Activated B cell treated with CpG ODN at 0.5 μM for 24 hours (primary cell): ENCODE measurements at places on chromosomes 3 and 15.
A peak's percentile ranks its signal among the peaks of the same experiment; 100 is the strongest.

DNA sequence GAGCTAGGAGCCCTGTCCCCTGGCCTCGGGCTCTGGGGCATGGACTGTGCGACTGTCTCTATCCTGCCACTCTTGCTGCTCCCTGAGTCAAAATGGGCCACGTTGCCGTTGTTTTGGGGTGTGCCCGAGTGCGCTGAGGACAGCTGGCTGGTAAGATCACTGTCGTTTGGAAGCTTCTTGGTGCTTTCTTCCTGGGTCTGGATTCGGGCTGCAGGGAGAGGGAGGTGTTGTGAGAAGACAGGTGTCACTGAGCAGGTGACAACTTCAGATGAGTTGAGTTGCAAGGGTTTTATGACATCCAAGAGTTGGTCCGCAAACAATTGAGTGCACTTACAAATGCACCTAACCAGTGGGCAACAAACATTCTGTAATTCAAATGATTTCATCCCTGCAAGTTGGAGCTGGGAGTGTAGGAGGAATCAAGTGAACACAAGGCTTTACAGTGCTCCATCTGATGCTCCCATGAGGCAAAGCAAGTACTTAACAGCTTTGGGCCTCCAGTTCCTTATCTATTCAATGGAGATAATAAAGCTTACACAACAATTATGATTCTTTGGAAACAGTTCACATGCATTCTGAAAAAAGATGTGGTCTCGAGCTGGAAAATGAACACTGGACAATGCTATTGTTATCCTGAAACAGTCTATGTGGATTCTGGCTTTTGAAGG, 11.0 kb upstream of the STARD5 start:
- H3K27ac ChIP-seq, result no peak overlapping the region
- peaks cover 22% of the 10 kb centered on the region for H3K4me1 ChIP-seq
- H3K4me3 ChIP-seq, result no peak overlapping the region

- H3K4me3 ChIP-seq, result no peak overlapping the region
- no peaks in the 10 kb centered on the region for H3K4me1 ChIP-seq
- DNase-seq, result no peak
- H3K36me3 ChIP-seq, result no peaks in the 10 kb centered on the region
- H3K27me3 ChIP-seq, result no peaks in the 10 kb centered on the region
Observed at GRCh38 chr3:140375002-140375401, 302.9 kb upstream of the TRIM42 start.

- H3K4me3 ChIP-seq, result no peak overlapping the region
- peak overlapping the region; percentile 74 for H3K27ac ChIP-seq
- H3K27me3 ChIP-seq, result no peaks in the 10 kb centered on the region
- H3K4me1 ChIP-seq, result peaks cover 25% of the 10 kb centered on the region
- DNase-seq, result no peak
Observed at GRCh38 chr3:45677033-45677446, 12.2 kb upstream of the SACM1L start.

- peaks cover 64% of the 10 kb centered on the region for H3K4me1 ChIP-seq
- H3K27me3 ChIP-seq, result no peaks in the 10 kb centered on the region
- H3K36me3 ChIP-seq, result no peaks in the 10 kb centered on the region
- no peak overlapping the region for H3K4me3 ChIP-seq
Observed at GRCh38 chr3:23376516-23377248, 173.6 kb downstream of the UBE2E2 start.

- no peak overlapping the region for H3K27ac ChIP-seq
- H3K4me3 ChIP-seq, result no peak overlapping the region
Observed at GRCh38 chr15:69466733-69467132, 14.1 kb downstream of the RPLP1 start.

GRCh38 chr3:179414804-179415203, 36.5 kb downstream of the GNB4 start:
- H3K4me1 ChIP-seq, result no peaks in the 10 kb centered on the region
- H3K27ac ChIP-seq, result no peak overlapping the region
- no peaks in the 10 kb centered on the region for H3K27me3 ChIP-seq
- DNase-seq, result no peak
- H3K36me3 ChIP-seq, result peaks cover 49% of the 10 kb centered on the region

- H3K27me3 ChIP-seq, result peaks cover 16% of the 10 kb centered on the region
- no peaks in the 10 kb centered on the region for H3K4me1 ChIP-seq
- no peak overlapping the region for H3K4me3 ChIP-seq
- H3K27ac ChIP-seq, result no peak overlapping the region
- no peaks in the 10 kb centered on the region for H3K36me3 ChIP-seq
- DNase-seq, result no peak
Observed at GRCh38 chr3:156507285-156507684, 47.6 kb downstream of the SSR3 start.

DNA sequence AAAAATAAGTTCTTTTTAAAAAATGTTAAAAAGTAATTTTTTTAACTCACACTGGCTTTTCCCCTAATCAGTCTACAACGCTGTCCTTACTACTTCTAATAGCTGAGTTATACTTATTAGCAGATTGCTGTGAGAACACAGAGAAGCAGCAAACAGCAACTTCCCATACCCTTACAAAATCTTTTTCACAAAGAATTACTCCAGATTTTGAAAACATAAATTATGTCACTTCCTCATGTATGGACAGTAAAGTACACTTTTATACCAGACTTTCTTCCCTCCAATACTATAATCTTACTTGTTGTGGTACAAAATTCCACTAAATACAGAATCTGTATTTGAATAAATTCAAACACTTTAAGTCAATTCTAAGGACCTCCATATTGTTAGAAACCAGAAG, 2.1 kb downstream of the PHC3 start:
- peaks cover 45% of the 10 kb centered on the region for H3K36me3 ChIP-seq
- H3K4me3 ChIP-seq, result peak overlapping the region; percentile 96
- H3K27me3 ChIP-seq, result no peaks in the 10 kb centered on the region

GRCh38 chr15:41866263-41866703, 27.6 kb downstream of the SPTBN5 start:
- no peaks in the 10 kb centered on the region for H3K36me3 ChIP-seq
- DNase-seq, result no peak
- peaks cover 3% of the 10 kb centered on the region for H3K27me3 ChIP-seq
- H3K27ac ChIP-seq, result no peak overlapping the region
- no peak overlapping the region for H3K4me3 ChIP-seq

DNA sequence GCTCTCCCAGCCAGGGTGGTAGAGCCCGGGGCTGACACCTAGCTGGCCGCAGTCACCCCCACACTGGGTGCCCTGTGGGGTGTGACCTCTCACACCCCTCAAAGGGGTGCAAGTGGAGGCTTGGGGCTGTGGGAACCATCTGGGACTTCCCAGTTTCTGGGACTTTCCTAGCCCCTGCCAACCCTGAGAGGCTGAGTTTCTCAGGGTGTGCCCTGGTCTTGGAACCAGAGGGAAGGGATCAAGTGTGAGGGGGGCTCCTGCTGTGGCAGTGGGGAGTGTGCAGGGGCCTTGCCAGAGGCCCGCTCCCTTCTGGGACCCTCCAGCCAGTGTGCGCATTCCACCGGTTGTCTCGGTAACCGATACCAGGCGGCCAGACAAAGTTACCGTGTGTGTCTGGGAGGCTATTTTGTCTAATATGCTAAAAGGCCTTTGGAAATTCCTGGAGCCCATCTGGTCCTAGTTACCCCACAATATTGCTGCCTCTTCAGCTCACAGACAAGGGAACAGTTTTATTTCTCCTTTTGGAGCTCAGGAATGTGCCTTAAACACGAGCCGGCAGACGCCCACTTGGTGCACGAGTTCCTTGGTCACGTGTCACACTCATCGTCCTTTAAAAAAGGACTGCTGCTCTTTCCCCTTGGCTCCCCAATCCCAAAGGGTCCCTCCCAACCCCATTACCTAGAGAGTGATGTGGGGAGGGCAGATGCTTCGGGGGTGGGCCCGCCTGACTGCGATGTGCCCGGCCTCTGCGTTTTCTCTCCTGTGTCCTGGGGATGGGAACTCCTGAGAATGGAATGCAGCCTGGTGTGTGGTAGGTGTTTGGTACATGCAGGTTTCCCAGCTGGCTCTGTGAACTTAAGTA, 33.2 kb downstream of the HDAC11 start:
- no peaks in the 10 kb centered on the region for H3K4me1 ChIP-seq
- no peak overlapping the region for H3K4me3 ChIP-seq
- H3K27ac ChIP-seq, result no peak overlapping the region
- no peak for DNase-seq
- H3K36me3 ChIP-seq, result no peaks in the 10 kb centered on the region

DNA sequence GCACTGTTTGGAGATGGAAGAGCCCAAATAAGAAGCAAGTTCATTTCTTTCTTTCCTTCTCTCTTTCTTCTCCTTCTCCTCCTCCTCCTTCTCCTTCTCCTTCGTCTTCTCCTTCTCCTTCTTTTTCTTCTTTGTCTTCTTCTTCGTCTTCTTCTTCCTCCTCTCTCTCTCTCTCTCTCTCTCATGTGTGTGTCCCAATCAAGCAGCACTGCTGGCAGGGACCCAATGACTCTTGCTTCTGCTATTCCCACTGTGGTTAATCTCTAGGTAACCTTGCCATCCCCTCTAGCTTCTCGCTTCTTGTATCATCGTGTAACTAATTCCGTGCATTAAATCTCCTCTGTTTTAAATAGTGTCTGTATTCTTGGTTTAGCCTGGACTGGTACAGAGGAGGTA, 26.1 kb upstream of the ZNF280D start:
- H3K4me3 ChIP-seq, result no peak overlapping the region
- DNase-seq, result no peak
- H3K4me1 ChIP-seq, result peaks cover 5% of the 10 kb centered on the region
- H3K27me3 ChIP-seq, result no peaks in the 10 kb centered on the region
- H3K36me3 ChIP-seq, result no peaks in the 10 kb centered on the region

- peaks cover 12% of the 10 kb centered on the region for H3K27me3 ChIP-seq
- H3K4me1 ChIP-seq, result peaks cover 19% of the 10 kb centered on the region
- DNase-seq, result no peak
- no peaks in the 10 kb centered on the region for H3K36me3 ChIP-seq
Observed at GRCh38 chr3:9253327-9253726, 3.9 kb upstream of the SRGAP3 start.

- H3K36me3 ChIP-seq, result no peaks in the 10 kb centered on the region
- no peak overlapping the region for H3K4me3 ChIP-seq
- H3K4me1 ChIP-seq, result no peaks in the 10 kb centered on the region
Observed at GRCh38 chr3:163622384-163622783, 1455.9 kb downstream of the SI start.

DNA sequence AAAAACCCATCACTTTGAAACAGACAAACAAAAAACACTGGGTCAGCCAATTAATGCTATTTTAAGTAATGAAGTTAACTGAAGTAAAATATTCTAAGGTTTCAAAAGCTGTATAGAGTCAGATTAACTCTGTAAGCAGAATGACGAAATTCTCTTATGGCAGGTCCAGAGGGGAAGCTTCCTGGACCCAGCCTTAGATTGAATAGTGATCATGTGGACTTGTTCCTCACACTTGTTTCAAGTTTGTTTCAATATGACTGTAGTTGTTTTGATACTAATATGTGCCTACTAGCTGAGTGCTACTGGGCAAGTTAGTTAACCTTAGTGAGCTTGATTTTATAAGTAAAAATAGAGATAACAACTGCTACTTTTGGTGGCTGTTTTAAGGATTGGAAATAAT, 32.6 kb downstream of the PLS1 start:
- H3K4me3 ChIP-seq, result no peak overlapping the region
- H3K27me3 ChIP-seq, result peaks cover 2% of the 10 kb centered on the region
- no peaks in the 10 kb centered on the region for H3K4me1 ChIP-seq
- DNase-seq, result no peak

GRCh38 chr15:28887339-28888174, 1.8 kb downstream of the APBA2 start:
- H3K4me3 ChIP-seq, result no peak overlapping the region
- no peak overlapping the region for H3K27ac ChIP-seq
- H3K4me1 ChIP-seq, result no peaks in the 10 kb centered on the region

- peaks cover 50% of the 10 kb centered on the region for H3K4me1 ChIP-seq
- DNase-seq, result no peak
- peak overlapping the region; percentile 19 for H3K27ac ChIP-seq
- peak overlapping the region; percentile 22 for H3K4me3 ChIP-seq
Observed at GRCh38 chr15:78061963-78062427, 15.5 kb downstream of the TBC1D2B start.

DNA sequence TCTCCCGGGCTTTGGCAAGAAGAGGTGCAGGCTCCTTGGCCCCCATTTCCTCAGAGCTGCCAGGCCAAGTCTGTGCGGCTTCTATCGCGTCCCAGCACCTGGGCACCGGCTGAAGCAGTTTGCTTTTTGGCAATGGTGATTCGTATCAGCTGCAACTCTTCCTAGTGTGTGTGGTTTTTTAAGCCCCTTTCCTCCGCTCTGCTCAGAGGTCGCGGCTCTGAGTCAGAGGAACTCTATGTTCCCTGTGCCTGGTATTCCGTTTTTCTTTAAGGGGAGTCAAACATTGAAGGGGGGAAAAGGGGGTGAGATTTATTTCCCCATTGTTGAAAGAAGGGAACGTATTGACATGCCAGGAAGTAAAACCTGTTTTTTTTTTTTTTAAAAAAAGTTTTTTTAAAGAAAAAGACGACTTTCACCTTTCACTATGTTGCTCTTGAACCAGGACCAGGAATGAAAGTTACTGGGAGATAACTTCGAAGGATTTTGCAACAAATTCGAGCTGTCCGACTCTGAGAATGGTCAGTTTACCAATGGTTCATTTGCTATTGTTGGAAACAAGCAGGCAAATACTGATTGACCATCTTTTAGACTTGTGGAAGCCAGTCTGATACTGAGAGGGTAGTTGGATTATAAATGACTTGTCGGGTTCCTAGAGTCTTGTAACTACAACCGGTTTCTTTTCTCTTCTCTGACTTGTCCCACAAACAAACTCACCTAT, 1.1 kb downstream of the ARMC8 start:
- peak overlapping the region; percentile 99 for H3K27ac ChIP-seq
- H3K36me3 ChIP-seq, result peaks cover 19% of the 10 kb centered on the region
- H3K4me1 ChIP-seq, result peaks cover 37% of the 10 kb centered on the region
- peak overlapping the region; percentile 92 for H3K4me3 ChIP-seq
- no peak for DNase-seq
- peaks cover 5% of the 10 kb centered on the region for H3K27me3 ChIP-seq

GRCh38 chr3:38562467-38562925, 66.4 kb downstream of the EXOG start:
- H3K4me3 ChIP-seq, result no peak overlapping the region
- no peak for DNase-seq
- H3K36me3 ChIP-seq, result no peaks in the 10 kb centered on the region
- no peaks in the 10 kb centered on the region for H3K4me1 ChIP-seq

DNA sequence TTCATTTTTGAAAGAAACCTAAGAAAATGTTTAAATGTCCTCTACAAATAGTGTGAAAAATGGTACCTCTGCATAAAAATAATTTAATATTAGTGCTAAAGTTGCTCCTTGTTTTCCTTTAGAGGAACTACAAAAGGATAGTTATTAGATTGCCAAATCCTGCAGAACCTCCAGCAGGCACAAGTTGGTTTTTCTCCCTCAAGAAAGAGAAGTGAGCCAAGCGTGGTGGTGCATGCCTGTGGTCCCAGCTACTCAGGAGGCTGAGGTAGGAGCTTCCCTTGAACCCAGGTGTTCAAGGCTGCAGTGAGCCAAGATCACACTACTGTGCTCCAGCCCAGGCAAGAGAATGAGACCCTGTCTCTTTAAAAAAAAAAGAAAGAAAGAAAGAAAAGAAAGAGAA, 85.1 kb upstream of the TSEN2 start:
- H3K27me3 ChIP-seq, result no peaks in the 10 kb centered on the region
- peaks cover 43% of the 10 kb centered on the region for H3K4me1 ChIP-seq
- peak overlapping the region; percentile 8 for H3K4me3 ChIP-seq
- no peaks in the 10 kb centered on the region for H3K36me3 ChIP-seq
- H3K27ac ChIP-seq, result no peak overlapping the region

DNA sequence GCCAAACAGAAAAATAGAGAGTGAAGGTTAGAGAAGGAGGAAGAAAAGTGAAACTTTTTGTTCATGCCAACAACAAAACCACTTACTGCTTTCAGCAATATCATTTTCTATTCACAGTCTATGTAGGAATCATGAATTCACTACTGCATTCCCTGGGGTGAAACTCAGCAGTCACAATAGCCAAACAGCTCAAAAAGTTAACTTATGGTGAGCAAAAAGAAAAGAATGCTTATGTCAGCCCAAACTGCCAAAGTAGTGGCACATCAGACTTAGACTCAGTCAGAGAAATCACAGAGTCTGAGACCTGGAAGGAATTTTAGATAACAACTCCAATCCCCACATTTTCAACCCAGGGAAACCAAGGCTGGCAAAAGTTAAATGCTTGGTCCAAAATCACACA, 238.7 kb upstream of the TMCO5A start:
- no peak for DNase-seq
- no peaks in the 10 kb centered on the region for H3K4me1 ChIP-seq
- H3K27me3 ChIP-seq, result no peaks in the 10 kb centered on the region
- no peaks in the 10 kb centered on the region for H3K36me3 ChIP-seq
